NCI-H524 treated with DMSO at 0.1 percent for 48 hours (cell line): ENCODE measurements at places on chromosomes 1 and 21.
A peak's percentile ranks its signal among the peaks of the same experiment; 100 is the strongest.

DNA sequence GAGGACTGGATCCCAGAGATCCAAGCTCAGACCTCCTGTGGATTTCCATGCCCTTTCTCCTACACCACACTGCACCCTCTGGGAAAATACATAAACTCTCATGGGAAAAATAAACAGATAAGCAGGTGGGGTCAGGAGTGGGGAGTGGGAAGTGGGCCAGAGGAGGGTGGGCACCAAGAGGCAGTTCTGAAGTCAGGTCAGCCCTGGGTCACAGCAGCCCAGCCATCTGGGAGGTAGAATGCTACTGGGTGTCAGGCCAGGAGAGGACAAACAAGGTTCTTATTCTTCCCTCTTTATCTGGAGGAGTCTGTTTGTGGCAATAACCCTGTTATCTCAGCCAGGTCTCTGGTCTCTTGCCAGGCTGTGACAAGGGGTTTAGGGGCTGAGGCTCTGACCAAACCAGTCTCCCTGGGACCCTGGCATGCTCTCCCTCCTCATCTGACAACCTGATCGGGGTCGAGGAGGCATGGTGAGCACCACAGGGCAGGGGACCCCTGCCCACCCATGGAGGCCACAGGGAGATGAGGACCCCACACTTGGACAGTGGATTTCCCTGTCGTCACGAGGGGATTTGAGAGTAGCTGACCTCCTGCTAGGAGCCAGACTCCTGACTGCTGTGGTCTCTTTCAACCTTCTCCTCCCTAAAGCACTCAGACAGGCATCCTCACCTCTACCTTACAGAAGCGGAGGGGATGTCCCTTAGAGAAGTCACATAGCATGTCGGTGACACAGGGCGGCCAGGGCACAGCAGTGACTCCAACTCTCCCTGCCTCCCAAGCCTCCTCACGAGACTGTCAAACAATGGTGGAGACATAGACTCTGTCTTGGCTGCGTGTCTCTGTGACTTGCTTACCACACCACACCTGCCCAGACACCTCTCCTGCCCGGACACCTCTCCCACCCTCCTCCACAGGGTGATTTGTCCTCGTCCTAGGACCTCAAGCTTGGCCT lies 51.3 kb upstream of the IFFO2 start:
- no peak for DNase-seq

DNA sequence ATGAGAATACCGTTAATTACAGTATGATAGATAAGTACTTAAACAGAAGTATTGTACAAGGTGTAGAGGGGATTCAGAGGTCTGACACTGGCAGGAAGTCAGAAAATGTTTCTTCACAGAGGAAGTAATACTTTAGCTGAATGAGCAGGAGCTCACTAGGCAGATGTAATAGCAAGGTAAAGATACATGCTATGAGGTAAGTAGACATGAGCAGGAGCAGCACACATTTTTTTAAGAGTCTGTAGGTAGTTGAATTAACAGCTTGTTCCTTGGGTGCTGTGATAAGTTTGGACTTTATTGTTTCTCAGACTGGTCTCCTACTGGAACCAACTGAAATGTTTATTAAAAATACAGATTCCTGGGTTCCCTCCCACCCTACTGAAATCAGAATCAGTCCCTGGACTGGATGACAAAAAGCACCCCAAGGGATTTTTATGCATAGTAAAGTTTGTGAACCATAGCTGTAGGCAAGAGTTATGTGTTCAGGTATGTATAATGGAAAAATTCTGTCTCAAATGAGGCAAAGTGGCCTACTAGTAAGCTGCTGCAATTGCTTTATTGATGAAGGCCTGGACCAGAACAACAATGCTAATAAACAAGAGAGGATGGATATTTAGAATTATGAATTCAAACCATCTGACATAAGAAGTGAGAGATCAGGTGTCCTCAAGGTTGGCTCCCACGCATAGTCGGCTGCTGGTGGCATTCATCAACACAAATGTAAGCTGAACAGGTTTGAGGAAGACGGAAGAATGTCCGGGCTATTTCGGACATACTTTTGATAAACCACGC lies 902 bp downstream of the AP4B1 start:
- DNase-seq: no peak

DNA sequence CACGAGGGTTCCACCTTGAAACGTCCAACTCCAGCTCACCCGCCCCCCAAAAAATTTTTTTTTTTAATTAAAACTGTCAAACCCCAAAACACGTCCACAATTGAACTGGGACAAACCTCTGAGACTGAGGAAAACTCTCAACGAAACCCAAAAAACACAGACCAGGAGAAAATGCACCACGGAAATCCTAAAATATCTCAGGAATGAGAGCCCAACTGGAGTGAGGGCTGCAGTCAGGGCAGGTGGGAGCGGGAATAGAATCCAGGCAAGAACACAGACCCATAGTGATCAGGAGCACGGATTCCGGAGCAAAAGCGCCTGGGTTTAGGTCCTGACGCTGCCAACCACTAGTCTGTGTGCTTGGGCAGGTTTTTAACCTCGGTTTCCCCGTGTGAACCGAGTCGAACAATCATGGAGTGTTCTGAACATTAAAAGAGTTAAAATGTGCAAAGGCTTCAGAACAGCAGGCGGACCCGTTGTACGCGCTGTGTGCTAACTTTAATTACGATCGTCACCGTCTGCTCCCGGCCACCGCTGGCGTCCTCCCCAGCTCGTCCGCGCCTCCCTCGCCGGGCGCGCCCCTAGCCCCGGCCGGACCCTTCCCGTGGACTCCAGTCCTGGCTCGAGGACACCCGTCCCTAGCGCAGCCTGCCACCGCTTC lies 624 bp downstream of the ARHGAP29 start:
- no peak for DNase-seq

GRCh38 chr1:182851825-182852224 lies 12.7 kb downstream of the DHX9 start:
- no peak for DNase-seq

DNA sequence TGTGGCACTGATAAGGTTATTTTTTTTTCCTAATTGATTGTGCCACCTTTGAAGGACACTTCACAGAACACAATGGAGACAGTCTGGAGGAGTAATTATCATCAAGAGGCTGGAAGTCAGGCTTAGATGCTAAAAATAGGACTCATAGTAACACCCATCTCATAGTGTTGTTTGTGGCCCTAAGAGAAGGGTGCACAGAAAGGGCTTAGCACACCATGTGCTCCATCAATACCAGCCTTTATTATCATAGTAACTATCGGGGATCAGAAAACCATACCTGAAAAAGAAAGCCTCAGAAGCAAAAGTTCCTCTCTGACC lies 11.9 kb downstream of the NIPAL3 start:
- DNase-seq: peak; percentile 74

DNA sequence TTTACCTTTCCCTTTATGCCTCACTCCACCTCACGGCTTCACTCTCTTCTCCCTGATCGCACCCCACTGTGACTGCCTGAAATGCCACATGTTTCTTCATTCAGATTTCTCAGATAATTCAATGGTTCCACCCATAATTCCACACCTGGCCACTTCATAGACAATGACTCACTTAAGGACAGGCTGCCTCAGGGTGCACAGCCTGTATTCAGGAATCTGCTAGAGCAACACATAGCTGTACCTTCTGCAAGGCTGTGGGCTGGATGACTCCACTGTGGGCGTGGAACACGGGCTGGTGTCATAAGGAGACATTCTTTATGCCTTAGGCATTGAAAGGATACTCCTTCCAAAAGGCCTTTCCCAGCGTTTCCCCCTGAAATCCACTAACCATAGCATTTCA lies 36.1 kb downstream of the L1TD1 start:
- DNase-seq: no peak

- DNase-seq: no peak
Observed at GRCh38 chr1:147124266-147124665, 48.0 kb downstream of the PRKAB2 start.

- no peak for DNase-seq
Observed at GRCh38 chr1:157186281-157186992, 48.2 kb upstream of the ETV3 start.

DNA sequence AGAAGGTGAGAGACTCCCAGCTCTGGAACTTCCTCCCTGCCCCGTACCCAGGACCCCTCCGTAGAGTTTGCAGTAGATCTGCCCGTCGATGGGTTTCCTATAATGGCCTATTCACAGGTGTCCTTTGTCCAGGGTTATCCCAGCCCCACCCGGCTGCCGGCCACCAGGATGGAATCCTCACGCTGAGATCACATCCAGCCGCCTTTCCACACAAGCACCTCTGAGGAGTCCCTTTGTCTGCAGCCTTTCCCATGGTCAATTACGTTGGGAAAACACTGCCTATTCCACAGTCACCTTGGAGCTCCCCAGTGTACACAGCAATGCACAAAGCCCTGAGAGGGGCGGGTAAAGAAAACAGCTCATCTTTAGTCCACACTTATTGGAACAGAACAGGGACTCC lies 190.0 kb upstream of the EDN2 start:
- DNase-seq: no peak

DNA sequence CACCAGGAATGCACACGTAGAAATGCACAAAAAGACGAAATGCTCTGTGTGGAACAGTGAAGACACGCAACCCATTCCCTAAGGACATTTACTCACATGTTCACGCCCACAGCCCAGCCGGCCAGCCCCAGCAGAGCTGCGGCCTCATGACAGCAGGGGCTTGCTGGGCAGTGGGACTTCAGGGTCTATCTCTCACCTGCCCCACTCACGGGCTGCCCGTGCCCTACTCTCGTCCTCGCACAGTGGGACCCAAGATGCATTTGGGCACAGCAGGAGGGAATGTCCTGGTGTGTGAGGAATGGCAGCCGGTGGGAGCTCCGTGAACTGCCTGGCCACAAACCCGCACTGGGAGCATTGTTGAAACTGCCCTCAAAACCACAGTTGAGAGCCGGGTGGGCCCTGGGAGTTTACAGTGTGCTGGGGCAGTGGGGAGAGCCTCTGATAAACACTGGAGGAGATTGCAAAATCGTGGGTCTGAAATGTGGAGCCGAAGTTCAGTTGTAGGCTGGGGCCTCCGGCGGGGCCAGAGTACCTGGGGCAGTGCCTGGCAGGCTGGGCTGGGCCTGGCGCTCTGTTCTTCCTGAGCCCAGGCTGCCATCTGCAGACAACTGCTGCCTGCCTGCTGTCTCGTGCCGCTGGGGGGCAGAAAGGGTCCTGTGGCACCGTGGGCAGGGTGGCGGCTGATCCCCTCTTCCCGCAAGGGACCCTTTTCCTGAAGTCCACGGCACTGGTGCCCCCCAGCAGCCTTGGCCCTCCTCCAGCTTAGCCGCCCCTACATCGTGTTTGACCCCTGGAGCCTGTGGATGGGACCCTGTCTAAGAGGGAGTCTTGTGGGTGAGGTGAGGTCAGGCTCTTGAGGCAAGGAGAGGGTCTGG lies 20.7 kb upstream of the POFUT2 start:
- DNase-seq: no peak

DNA sequence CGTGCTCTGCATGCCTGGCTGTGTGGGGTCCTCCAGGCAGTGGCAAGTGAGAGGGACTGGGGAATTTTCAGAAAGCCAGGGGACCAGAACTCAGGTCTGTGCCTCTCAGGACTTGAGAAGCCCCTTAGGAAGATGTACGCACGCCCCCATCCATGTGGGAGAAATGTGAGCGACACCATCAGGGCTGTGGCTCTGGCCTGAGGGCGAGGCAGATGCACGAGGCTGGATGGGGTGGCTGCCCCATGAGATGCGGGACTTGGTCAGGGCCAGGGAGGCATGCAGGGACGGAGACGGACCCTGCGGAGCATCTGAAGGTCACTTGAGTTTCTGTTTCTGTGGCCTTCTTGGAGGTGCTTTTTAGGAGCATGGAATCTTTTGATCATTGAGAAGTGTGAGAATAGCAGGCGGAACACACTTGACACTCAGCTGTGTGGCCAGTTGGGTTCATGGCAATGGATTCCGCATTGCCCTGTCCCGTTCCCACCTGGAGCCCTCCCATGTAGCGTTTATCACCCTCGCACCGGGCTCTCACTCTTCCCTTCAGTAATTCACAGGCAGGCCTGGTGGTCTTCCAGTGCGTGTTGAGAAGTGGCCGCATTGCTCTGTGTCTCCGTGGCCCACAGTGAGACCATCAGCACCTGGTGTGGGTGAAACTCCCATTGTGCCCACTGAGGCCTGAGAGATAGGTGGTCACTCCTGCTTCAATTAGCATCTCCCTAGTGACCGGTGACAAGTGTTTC lies 30.7 kb upstream of the ACTRT2 start:
- DNase-seq: no peak
